ENCODE measurements at places on chromosomes 5 and 9.

DNA sequence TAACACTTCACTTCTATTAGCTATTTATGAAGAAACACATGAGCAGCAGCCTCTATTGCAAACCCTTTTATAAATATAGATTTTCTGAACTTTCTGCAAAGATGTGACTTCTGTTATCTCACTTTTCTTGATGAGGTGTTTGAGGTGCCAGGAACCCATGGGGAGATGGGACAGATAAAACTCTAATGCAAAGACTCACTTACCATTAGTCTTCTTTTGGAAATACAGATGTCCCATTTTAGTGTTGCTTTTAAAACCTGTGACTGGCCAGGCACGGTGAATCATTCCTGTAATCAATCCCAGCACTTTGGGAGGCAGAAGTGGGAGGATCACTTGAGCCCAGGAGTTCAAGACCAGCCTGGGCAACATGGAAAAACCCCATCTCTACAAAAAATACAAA is 171.3 kb upstream of the GAS1 start:
- DNase-seq = no peak

DNA sequence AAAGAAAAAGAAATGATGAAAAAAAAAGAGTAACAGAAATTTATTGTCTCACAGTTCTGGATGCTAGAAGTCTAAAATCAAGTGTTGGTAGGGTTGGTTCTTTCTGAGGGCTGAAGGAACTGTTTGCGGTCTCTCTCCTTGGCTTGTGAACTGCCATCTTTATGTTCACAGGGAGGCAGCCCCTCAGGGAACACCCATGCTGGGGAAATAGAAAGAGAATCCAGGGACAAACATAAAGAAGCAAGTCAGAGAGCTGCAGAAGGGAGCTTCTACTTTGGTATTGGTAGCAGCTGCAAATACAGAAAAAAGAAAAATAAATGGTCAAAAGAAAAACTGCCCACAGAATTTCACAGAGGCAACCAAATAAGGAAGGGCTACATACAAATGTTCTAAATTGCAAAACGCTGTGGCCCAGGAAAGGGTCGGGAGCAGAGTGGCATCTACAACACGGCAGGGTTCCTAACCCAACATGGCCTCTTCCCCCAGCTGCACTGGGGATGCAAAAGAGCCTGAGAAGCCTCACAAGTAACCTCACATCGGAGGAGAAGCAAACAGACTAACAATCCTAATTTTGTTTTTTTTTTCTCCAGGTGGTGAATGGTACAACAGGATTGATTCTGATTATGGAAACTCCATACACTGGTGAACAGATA is 37.4 kb downstream of the ELOVL7 start:
- DNase-seq = no peak

GRCh38 chr5:18977880-18978279 is 1010.1 kb downstream of the CDH18 start:
- no peak for DNase-seq

DNA sequence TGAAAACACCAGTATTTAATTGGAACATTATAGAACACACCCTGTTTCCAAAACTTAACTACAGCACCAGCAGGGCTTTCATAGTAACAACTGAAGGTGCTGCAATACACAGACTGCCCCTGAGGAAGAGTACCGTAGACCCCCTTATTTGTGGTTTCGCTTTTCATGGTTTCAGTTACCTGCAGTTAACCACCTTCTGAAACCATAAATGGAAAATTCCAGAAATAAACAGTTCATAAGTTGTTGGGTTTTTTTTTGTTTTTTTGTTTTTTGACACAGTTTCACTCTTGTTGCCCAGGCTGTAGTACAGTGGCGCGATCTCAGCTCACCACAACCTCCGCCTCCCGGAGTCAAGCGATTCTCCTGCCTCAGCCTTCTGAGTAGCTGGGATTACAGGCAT is 9.5 kb upstream of the GLDC start:
- DNase-seq = no peak

- no peak for DNase-seq
Observed at GRCh38 chr5:161157925-161158324, 305.9 kb upstream of the ATP10B start.

- no peak for DNase-seq
Observed at GRCh38 chr5:126961702-126962101, 68.7 kb downstream of the MARCHF3 start.

- DNase-seq = no peak
Observed at GRCh38 chr5:155867522-155868088, 459.4 kb upstream of the SGCD start.

GRCh38 chr9:79780559-79780958 is 208.8 kb downstream of the TLE4 start:
- DNase-seq = no peak

DNA sequence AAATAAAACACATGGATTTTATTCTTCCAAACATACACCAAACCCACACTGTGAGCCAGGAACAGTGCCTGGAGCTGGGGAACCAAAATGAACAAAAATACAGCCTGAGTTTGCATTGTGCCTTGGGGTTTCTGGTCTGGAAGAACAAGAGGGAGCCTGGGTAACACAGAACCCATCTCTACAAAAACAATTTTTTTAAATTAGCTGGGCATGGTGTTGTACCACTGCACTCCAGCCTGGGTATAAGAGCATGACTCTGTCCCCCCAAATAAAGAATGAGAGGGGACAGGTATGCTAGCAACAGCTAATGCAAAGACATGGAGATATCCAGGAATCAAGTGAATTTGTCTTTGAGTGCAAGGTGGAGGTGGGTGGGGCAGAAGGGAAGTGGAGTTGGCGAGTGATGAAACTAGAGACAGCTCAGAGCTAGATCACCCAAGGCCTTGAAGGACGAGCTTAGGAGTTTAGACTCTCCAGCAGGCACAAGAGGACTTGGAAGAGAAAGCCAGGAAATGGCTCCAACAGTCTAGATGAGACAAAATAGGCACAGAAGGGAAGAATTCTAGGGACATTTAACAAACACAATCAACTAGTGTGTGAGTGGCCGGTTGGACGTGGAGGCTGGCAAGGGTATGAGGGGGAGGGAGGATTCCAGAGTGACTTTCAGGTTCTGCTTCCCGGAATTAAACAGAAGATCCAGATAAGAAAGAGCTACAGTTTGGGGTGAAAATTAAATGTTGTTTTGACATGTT is 47.4 kb downstream of the FNBP1 start:
- no peak for DNase-seq

- DNase-seq = no peak
Observed at GRCh38 chr5:172875505-172876279, 41.6 kb downstream of the ERGIC1 start.

DNA sequence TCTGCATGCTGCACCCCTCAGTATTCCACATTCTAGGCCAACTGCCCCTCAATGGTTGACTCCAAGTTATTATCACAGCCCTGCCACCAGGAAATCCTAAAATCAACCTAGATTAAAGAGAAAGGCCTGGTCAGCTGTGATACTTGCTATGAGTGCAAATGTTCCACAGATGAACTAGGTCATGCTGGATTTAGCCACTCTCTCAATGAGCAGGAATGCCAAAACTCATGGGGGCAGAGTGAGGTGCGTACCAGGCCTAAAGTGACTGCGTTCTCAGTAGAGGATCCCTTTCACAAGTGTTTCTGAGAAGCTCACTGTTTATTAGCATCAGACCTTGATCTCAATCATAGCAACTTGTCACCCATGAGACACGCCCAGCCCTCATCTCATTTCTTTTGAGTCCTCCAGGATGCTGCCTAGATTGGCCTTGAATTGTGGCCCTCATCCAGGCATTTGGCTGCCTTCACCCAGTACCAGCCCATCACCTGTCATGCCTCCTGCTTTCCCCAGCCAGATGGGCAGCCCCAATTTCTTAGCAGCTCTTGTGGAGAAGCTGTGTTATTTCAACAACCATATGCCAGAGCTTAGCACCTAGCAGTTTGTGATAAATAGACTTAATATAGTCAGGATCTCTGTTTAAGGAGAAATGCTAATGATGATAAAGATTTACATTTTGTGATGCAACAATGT is 383.9 kb downstream of the CTNND2 start:
- DNase-seq = no peak

- no peak for DNase-seq
Observed at GRCh38 chr9:93218671-93219420, 34.9 kb downstream of the WNK2 start.

- no peak for DNase-seq
Observed at GRCh38 chr5:68548959-68549676, 333.6 kb downstream of the PIK3R1 start.
